Epithelial cell of proximal tubule (primary cell): ENCODE measurements at places on chromosomes 16 and 17.

DNA sequence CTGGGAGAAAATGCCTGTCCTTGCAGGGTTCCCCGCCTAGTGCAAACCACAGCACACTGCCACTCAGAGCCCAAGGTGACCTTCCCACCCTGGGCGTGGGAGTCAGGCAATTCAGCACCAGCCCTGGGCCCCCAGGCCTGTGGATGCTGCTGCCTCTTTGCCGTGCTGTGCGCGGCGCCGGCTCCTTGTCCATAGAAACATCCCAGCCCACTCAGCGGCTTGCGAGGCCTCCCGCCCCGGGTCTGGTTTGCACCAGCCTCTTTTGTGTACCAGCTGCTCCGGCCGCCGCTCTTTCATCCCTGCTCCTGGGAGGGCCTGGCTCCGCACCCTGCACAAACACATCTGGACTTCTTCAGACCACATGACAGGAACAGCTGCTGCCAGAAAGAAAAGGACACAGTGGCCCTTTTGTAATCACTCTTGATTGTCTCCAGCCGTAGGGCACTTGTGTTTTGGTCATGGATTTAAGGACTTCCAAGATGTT lies 75.4 kb upstream of the SDK2 start:
- DNase-seq, result no peak

DNA sequence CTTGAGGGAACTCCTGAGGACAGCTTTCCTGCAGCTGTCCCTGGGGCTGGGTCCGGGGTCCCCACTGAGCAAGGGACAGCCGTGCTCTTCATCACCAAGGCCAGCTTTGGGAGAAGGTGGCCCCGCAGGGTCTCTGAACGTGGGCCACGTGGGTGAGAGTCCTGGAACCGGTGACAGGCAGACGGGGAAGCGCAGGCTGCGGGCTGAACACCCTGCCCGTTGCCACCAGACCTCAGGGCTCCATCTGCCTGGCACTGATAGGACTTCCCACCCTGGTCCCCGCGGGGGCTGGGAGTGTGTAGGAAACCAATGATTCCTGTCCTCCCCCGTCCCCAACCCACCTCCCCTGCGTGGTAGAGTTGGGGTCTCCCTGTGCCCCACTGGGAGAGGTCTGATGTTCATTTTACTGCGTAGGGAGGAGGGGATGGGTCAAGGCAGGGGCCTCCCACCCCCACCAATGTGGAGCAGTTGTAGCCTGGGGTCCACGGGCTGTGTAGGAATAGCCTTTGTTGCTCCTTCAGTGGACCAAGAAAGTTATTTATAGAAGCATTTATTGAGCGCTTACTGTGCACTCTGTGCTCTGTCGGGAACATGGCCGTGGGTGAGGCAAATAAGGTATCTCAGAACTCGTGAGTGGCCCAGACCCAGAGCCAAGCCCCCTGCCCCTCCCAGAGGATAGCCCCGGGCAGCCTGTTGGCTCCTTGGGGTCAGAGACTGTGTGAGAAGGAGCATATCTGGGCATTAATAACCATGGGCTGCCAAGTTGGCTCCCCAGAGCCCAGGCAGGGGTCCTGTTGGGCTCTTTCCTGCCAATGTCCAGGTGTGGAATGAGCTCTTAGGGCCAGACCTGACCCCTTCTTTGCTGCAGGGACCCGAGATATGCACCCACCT lies 1.3 kb downstream of the ADGRG1 start:
- DNase-seq, result no peak

GRCh38 chr17:4073983-4074830 lies 68.6 kb downstream of the ZZEF1 start:
- no peak for DNase-seq

DNA sequence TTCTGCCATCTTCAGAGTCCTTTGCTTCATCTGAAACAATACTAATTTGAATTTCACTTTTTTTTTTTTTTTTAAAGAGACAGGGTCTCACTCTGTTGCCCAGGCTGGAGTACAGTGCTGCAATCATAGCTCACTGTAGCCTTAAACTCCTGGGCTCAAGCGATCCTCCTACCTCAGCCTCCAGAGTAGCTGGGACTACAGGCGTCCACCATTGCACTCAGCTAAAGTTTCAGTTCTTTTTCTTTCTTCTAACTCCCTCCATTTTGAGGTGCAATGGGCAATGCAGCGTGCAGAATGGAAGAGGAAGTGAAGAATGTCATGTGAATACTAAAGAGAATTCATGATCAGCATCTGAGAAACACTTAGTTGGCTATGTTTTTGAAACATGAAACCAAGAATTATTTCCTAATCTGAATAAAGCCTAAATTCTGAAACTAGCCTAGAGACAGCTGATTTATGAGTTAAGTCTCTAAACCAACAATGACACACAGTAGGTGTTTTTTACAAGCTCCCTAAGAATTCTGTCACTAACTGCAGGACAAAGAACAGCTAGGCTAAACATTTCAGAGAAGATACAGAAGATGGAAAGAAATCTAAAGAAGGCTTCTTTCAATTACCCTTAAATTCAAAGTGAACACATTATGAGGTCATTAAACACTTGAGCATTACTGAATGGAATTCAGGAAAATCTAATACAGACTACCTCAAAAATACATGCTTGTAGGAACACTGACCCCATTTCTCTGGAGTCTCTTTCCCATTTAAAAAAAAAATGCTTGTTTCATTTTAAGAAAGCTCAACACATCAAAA lies 21.0 kb downstream of the SNN start:
- no peak for DNase-seq

DNA sequence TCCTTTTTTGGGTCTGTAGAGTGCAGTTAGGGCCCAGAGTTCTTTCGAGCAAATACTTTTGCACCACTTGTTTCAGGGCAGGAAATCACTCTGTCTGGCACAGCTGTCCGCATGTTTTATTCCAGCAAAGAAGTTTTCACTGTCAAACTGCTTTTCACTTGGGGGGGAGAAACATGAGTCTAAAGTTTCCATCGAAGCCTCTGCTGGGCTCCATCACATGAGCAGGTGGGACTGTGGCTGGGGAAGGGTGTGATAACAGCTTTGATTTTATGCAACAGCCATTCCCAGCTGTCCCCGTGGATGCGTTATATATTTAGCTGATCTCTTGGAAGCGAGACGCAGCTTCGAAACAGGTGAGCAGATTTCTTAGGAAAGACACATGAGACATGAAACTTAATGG lies 288.6 kb downstream of the SNX29 start:
- DNase-seq, result no peak

DNA sequence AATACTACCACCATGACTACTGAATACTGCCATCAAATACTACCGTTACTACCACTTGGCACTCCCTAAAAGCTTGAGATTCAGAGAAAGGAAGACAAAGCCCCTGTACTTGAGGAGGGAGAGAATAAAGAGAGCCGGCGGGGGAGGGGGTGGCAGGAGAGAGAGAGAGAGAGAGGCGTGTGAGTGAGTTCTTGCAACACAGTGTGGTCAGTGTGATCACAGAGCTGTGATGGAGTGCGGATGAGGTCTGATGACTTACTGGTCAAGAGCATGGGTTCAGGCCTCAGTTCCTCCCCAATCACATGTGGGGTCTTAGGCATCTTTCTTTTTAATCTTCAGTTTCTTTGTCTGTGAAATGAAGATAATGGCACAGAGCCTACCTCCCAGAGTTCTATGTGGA lies 19.2 kb downstream of the PRKCB start:
- no peak for DNase-seq

DNA sequence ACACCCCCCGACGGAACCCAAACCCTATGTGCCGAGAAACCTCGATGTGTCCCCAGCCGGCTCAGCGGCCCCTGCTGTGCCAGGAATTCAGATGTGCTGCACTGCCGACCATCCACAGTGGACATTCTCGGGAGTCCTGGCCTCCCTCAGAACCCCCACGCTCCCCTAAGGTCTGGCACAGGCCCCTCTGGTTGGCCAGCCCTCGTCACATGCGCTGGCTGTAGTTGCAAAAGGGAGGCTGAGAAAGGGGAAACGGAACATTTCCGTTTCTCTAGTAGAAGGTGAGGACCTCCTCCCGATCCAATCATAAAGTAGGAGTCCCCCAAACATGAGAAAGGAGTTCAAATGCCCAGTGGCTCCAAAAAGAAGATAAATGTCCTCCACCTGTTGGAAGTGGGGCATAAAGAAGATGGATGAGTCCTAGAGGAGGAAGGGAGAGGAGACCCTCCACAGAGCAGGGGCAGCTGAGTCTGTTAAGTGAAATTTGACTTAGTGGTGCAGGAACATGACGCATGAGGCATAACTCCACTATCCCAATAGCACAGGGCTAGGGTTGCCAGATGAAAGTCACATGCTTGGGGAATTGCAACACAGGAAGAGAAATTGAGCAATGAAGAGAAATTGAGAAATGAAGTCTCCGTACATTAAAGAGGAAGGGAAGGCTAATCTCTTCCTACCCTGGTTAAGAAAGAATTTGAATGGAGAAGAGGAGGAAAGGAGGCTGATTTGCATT lies 49.3 kb upstream of the WSB1 start:
- DNase-seq, result peak; percentile 85

- no peak for DNase-seq
These were observed 75.8 kb upstream of the METTL9 start for GRCh38 chr16:21523411-21524067.

GRCh38 chr17:8073627-8074484 lies 13.7 kb downstream of the ALOX12B start:
- DNase-seq, result no peak

GRCh38 chr17:15498107-15498506 lies 30.7 kb upstream of the CDRT4 start:
- no peak for DNase-seq
